T-helper 2 cell treated with Interferon-gamma antibody and Interleukin-4, amounts not matched to agents 100 ng/mL and 5 ng/mL, for 36 hours (primary cell): ENCODE measurements at places on chromosomes 1 and 21. TPM values are rescaled to one million over a fixed set of nuclear protein-coding genes. Genes with fewer than 3 reads are reported as not detected.

Gene TDRD10
- total RNA-seq, result not detected in 2 replicates

Gene PTGFR
- total RNA-seq, result not detected in 2 replicates

Gene CNR2
- total RNA-seq, result 0.16 TPM in 2 replicates

Gene KRTAP10-3
- total RNA-seq, result not detected in 2 replicates

Gene TTC22
- 4.5 and 4.6 TPM in 2 replicates for total RNA-seq

Gene NR5A2
- total RNA-seq, result 0.05 TPM in 1 of 2 replicates, not detected in the other

Gene C1orf50
- 7.0 and 8.7 TPM in 2 replicates for total RNA-seq
